ENCODE measurements at places on chromosomes 1 and 21. TPM values are rescaled to one million over a fixed set of nuclear protein-coding genes. Genes with fewer than 3 reads are reported as not detected.

DRAXIN gene
- 0.07 TPM for polyA plus RNA-seq

PTPRU gene
- 29.4 TPM for polyA plus RNA-seq

TNFSF4 gene
- polyA plus RNA-seq: 0.06 TPM

MSTO1 gene
- polyA plus RNA-seq: 29.2 TPM

AMY1C gene
- not detected for polyA plus RNA-seq

CD1D gene
- polyA plus RNA-seq: 3.7 TPM

TMPRSS15 gene
- polyA plus RNA-seq: not detected

RRP15 gene
- 3.9 TPM for polyA plus RNA-seq

- DNase-seq: no peak
Measured at GRCh38 chr1:21237446-21238088, 52.7 kb downstream of the ECE1 start.

DNA sequence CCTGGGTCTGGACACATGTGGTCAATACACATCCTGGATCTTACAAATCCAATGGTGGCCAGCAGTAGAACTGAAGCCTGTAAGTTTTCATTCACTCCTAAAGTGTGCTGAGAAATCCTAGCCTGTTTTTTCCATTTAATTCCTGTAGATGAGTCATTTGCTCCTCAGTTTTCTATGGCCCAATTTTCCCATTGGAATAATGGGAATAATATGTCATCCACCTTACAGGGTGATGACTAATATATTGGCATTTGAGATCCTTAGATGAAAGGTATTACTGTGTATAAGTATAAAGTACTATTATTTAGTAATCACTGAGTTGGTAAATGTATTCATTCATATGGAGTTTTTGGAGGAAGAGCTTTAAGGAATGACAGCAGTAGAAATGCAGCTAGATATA lies 89.7 kb upstream of the ADAR start:
- DNase-seq: no peak

DNA sequence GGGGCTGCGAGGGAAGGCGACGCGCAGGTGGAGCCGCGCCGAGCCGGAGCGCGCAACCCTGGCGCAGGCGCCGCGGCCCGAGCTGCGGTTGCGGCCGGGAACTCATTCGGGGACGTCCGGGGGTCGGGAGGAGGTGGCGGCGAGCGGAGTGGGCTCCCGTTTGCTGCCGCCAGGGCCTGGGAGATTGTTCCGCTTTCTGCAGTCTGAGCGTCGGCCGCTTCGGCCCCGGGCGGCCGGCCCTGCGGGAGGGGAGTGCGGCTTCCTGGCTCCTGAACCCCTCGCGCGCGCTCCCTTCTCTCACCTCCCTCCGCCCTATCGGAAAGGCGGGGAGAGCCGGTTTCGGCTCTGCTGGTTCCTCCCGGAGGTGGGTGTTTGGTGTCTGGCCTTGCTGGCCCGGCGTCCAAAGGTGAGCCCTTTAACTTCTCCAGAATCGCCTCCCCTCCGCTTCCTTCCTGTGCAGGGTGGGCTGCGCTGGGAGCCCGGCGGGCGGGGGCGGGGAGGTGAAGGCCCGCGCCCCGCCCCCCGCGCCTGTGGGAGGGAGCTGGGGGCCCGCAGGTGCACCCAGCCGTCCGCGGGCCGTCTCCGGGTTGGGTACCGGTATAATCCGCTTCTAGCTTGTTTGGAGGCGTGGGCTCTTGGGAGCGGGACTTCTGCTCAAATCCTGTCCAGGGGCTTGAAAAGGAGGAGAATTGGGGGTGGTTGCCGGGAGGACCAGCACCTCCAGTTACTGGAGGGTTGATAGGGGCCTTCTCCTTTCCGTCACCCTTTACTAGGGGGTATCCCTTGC lies 683 bp downstream of the LRRC8D start:
- peak; percentile 42 for DNase-seq

DNA sequence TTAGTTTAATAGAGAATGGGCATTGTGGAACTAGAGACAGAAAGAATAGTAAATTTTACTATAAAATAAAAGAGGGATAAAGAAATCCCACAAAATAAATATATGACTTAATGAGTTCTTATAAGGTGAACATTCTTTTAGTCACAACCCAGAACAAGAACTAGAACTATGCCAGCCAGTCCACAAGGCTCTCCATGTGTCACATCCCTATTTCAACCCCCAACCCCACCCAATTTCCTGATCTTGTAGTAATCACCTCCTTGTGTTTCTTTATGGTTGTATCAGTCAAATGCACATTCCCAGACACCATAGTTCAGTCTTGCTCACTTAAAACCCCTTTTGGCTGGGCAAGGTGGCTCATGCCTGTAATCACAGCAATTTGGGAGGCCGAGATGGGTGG lies 662.3 kb upstream of the CAMK1G start:
- DNase-seq: peak; percentile 30

DNA sequence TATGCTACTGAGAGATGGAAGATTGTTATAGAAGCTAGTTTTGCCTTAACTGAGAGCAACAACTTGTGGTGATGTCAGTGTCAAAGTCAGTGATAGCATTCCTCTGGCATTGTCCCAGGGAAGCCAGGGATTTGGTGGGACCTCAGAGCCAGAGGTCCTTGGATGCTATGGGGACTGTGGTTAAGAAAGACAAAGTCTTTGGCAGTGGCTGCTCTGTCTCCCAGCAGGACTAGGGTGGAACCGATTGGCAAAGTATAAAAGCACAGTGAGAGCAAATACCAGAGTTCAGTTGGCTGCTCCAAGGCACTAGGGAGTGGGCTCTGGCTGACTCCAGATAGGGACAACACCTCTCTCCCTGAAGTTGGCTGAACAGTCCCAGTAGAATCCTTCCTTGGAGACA lies 104.8 kb downstream of the GDAP2 start:
- no peak for DNase-seq

- no peak for DNase-seq
Measured at GRCh38 chr1:222279591-222279990, 268.3 kb downstream of the HHIPL2 start.

DNA sequence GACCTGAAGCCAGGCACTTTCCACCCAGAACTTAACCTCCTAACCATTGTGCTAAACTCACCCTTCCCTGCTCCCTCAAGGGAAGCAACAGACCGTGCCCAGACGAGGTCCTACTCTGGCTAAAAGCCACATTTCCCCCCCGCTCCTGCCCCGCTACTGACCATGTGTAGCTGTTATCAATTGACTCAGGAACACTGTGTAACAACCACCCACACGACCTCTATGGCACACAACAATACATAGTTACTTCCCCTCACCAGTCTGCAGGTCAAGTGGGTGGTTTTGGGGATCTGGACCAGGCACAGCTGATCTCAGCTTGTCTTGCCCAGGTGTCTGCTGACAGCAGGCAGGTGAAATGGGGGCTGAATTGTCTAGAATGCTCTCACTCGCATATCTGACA lies 40.1 kb downstream of the CAMK2N1 start:
- no peak for DNase-seq

- no peak for DNase-seq
Measured at GRCh38 chr1:46718340-46718726, 581 bp downstream of the EFCAB14 start.

- DNase-seq: no peak
Measured at GRCh38 chr1:231862611-231863010, 236.0 kb downstream of the DISC1 start.

GRCh38 chr1:8718850-8719361 lies 98.5 kb downstream of the RERE start:
- DNase-seq: no peak

- peak; percentile 66 for DNase-seq
Measured at GRCh38 chr1:28577052-28577678, 14.9 kb upstream of the RAB42 start.

GRCh38 chr1:15035236-15035635 lies 118.3 kb upstream of the TMEM51 start:
- DNase-seq: no peak

DNA sequence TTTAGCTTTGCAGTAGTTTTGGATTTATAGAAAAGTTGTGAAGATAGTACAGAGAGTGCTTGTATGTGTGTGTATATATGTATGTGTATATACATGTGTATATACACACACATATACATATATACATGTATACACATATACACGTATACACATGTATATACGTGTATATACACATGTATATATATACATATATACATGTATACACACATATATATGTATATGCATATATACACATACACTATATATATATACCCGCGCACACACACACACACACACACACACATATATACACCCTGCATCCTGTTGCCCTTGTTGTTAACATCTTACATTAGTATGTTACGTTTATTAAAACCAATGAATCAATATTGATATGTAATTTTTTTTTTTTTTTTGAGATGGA lies 24.3 kb downstream of the RPRD2 start:
- no peak for DNase-seq

DNA sequence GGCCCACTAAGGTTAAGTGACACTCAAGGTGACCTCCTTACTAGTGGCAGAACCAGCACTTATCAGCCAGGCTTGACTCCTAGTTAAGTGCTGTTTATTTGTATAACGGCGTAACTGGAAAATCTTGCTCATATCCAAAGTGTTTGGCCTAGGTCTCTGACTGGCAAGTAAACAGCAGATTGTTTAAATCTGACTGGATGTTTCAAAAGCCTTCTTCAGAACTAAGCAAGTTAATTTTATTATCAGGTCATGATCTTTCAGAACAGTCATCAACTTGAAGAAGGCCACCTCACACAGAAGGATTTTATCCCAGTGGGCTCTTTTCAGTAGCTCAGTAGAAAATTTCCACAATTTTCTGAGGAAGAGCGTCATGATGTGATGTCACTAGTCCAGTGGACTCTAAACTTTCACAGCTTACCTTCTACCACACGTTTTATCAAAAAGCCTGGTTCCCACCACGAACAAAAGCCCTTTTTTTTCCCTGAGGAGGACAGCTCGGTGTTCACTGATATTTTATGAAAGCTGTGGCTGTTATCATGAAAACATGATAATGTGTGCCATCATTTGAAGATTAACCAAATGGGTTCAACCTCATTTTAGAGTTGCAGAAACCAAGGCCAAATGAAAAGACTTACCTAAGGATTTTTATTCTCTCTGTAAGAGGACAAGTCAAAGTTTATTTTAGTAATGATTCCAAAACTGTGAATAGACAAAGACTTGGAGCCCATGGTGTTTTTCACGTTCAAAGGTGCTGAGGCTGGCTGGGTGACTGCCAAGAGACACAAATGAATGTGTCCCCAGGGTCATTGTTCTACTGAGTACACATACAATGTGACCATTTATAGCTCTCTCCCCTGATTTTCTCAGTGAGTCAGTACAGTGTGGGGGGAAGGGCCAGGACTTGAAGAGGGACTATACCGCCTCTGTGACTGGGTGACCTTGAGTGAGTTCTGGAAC lies 9.1 kb downstream of the SGIP1 start:
- peak; percentile 43 for DNase-seq

- peak; percentile 89 for DNase-seq
Measured at GRCh38 chr1:24955161-24955560, 25.1 kb upstream of the RUNX3 start.

DNA sequence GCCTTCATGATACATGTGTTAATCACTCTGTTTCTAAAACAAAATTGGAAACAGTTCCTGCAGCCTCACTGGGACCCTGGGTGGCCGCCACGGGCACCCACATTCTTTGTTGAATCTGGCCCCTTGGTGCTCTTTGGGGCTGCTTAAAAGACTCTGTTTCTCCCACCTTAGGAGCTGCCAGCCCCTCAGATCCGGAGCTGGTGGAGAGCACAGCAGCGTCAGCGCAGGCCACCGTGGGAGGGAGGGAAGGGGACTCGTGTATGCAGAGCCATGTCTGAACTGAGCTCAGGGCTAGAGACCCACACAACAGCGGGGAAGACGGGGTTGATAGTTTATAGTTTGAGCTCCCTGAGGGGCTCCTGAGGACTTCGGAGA lies 121.2 kb downstream of the CNIH3 start:
- DNase-seq: no peak

DNA sequence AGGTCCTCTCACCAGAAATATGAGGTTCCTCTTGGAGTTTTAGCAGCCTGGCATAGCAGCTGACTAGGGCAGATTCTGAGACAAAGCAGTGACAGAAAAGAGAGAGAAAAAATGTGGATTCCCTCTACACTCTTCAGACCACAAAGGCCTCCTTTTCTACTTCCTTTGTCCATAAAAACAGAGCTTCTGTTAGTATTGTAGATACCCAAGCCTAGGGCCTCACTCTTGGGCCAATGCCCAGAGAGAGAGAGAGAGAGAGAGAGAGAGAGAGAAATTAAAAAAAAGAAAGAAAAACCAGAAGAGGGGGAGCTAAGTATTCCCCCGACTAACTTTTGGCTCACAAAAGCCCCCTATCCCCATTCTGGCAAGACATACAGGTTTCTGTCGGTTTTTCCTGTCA lies 2.4 kb upstream of the ZRANB2 start:
- DNase-seq: no peak

DNA sequence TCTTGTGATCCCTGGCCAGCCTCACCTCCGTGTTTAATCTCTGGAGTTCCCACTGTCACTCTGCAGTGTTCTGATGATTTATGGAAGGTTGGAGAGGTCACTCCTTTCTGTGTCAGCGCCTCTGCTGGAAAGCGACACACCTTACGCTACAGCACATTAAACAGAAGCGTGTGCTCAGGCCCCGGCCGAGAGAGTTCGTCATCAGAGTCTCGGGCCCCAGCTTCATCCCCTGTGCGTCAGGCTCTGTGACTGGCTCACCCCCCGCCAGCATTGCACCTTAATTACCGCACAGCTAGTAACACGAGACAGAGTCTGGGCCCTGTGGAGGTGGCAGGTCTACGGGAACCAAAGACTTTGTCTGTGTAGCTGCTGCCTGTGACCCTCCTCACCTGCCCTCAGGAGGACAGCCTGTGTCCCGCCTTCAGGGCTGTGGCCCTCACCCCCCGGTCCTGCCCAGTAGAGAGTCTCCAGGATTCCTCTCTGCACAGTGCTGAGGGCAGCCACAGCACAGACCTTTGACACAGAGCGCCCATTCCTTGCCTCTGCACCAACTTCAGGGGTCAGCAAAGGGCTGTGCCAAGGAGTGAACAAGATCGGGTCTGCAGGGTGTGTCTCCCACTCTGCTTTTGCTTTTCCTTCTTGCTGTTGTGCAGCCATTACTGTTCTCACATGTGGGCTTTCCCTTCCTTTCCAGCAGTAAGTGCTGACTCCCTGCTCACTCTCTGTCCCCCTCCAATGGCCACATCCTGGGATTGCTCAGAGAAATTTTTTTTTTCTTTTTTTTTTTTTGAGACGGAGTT lies 157.6 kb downstream of the PGBD5 start:
- DNase-seq: peak; percentile 23

- peak; percentile 80 for DNase-seq
Measured at GRCh38 chr1:110390692-110391245, at the start of gene SLC16A4. TSS of gene SLC16A4 (minus strand) at chr1:110391026. CDS start at chr1:110389323, 1,703 bp downstream.

DNA sequence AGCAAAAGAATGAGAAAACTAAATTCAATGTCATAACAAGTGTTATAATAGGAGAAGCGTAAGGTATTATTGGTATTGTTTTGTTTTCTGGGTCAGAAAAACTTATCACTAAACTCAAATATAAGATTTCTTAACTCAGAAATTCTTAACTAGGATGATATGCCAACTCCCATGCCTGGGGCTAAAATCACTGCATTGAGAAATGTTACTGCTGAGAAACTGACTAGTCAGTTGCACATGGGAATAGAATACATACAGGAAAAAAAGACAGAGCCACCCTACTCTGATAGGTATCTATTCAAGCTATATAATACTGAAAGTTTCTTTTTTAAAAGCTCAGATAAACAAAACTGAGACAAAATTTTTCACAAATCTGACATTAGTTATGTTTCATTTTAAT lies 56.3 kb downstream of the PRPF38A start:
- peak; percentile 59 for DNase-seq

GRCh38 chr1:119006406-119007279 lies 18.5 kb upstream of the TBX15 start:
- DNase-seq: no peak

GRCh38 chr1:114107474-114108435 lies 45.9 kb downstream of the SYT6 start:
- no peak for DNase-seq

GRCh38 chr1:224212618-224213061 lies 29.6 kb downstream of the DEGS1 start:
- DNase-seq: no peak

All from mammary epithelial cell (primary cell).